ENCODE measurements at places on chromosomes 7 and 10.

GRCh38 chr7:97973206-97973658 lies 16.8 kb downstream of the OCM2 start:
- DNase-seq, result no peak

- DNase-seq, result no peak
Measured at GRCh38 chr7:114008696-114009095, 89.9 kb upstream of the PPP1R3A start.

GRCh38 chr7:36506820-36507219 lies 117.2 kb downstream of the ANLN start:
- no peak for DNase-seq

DNA sequence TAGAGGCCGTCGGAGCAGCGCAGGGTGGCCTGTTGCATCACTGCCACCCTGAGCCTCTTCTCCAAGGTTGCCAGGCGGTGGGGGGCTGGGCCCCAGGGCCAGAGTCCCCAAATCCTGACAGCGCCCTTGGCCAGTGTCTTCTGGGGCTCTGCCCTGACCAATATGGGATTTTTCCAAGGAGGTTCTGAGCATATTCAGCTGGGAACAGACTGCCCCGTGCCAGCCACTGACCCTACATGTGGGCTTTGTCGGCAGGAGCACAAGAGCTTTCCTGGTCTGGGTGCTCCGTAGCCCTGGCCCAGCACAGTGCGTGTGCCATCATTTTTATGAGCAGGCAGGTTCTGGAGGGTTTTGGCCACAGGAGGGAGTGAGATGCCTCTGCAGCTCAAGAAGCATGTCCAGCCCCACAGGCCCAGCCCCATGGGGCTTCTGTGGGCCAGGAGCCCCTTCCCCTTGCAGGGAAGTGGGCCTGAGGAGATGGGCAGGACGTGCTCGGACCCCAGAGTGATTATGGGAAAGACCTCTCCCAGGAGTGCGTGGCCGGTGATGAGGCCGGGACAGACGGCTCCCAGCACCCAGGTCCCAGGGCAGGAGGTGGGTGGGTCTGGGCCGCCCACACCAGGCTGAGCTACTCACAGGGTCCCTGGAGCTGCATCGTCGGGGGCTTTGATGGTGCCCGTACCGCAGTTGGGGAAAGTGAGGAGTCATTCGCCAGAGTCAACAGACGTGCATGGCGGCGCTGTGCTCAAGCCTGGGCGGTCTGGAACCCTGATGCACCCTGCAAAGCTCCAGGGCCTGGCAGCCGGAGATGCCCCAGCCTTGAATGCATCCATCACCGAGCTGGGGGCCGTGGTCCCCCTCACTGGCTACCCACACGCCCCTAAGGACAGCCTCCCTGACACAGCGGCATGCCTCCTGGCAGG lies 66.6 kb downstream of the PWWP2B start:
- no peak for DNase-seq

DNA sequence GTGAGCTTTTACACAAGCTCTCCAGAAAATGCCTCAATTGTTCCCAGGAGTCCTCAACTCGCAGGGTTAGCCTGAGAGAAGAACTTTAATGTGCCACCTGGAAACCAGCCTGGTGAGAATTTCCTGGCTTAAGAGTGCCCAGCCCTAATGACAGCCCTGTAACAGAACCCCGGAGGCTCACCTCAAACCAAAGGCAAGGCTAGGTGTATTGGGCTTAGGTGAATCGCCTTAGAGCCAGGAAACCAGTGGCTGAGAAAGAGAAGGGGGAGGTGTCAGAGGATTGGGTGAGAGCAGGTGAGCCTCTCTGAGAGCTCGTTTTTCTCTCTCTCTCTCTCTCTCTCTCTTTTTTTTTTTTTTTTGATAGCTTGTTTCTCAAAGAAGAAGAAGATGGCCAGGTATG lies 7.3 kb downstream of the OCM2 start:
- DNase-seq, result no peak

DNA sequence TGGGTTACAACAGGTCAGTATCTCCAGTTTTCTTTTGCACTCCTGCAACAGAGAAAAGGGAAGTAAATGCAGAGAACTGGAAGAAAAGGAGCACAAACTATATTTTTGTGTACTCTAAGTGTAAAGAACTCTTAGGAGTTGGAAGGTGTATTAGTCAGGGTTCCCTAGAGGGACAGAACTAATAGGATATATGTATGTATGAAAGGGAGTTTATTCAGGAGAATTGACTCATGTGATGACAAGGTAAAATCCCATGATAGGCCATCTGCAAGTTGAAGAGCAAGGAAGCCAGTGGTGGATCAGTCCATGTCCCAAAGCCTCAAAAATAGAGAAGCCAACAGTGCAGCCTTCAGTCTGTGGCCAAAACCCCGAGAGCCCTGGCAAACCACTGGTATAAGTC lies 22.6 kb upstream of the RAB18 start:
- no peak for DNase-seq

- DNase-seq, result no peak
Measured at GRCh38 chr10:16425449-16425848, 11.4 kb upstream of the PTER start.

DNA sequence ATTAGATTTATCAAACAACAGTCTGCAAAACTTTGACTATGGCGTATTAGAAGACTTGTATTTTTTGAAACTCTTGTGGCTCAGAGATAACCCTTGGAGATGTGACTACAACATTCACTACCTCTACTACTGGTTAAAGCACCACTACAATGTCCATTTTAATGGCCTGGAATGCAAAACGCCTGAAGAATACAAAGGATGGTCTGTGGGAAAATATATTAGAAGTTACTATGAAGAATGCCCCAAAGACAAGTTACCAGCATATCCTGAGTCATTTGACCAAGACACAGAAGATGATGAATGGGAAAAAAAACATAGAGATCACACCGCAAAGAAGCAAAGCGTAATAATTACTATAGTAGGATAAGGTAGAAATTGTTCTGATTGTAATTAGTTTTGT lies 31.4 kb downstream of the LRRC17 start:
- no peak for DNase-seq

GRCh38 chr10:100535338-100535714 lies 417 bp upstream of the HIF1AN start:
- DNase-seq, result no peak

GRCh38 chr7:5708271-5708670 lies 73.2 kb downstream of the RNF216 start:
- no peak for DNase-seq

- DNase-seq, result no peak
Measured at GRCh38 chr10:117574498-117575146, 32.1 kb downstream of the EMX2 start.

DNA sequence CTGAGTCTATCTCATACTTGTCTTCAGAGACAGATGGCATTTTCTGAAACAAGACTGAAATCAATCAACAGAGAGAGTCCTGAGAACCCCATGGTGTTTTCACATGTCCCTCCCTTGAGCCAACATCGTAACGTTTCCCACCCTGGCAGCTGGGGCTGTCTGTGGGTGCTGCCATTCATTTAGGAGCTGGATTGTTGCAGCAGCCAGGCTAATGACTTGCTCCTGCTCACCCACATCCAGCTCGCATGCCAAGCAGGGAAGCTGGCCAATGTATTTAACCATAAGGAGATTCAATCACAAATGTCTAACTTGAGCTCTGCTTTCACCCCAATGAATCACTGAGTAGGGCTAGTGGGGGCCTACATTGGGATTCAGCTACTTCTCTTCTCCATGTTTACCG lies 146.1 kb downstream of the ADRA2A start:
- no peak for DNase-seq

- DNase-seq, result no peak
Measured at GRCh38 chr7:3243680-3244079, 57.4 kb upstream of the SDK1 start.

GRCh38 chr7:107826451-107826850 lies 23.4 kb upstream of the SLC26A3 start:
- DNase-seq, result no peak

DNA sequence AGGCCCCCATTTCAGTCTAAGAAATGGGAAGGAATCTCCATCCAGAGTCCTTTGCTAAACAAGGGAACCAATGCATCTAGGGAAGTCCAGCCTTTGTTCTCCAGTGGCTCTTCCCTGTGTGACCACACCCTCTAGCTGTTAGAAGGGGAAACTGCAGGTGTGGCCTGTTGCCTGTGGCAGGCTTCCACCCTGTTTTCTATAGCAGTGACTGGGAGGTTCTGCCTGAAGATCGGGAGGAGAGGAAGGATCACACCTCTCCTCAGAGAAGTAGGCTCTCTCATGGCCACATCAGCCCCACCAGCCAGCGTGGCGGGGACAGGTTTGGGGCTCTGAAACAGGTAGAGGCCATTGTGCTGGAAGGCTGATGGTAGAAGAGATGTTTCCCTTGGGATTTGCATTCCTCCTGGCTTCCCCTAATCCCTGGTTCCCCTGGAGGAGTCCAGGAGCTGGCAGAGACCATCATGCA lies 47.7 kb upstream of the TRIM8 start:
- no peak for DNase-seq

GRCh38 chr7:149855361-149856305 lies 17.5 kb downstream of the ZNF862 start:
- no peak for DNase-seq

Data from upper lobe of right lung (tissue), 1 donor.